Activated gamma-delta T cell treated with anti-CD3 and anti-CD28 coated beads, Interleukin-2, amount 50 U/mL, for 16 hours (primary cell): ENCODE measurements at places on chromosomes 7 and 10.

DNA sequence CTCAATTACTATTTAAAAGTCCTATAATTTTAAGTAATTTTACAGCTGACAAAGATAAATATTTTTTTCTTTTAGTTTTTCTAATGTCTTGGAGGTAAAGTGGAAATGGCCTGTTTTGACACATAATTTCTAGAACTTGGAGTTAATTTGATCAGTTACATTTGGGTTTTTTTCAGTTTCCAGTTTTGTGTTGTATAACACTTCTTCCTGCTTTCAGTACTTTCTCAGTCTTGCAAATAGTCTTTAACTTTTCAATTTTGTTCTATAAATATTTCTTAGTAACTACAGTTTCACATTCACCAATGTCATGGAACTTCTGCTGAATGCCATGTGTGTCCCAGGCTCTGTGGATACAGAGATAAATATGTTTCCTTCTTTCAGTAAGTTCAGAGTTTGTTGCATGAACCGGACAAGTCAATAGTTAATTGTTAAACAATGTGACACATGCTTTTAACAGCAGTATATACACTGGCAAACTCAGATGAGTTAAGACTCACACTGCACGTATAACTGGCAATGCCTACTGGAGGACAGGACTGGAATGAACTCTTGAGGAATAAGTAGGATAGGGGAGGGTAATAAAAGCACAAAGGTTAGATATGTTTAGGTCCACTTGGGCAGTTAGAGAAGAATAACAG lies 4.6 kb downstream of the SHOC2 start:
- DNase-seq, result no peak

GRCh38 chr10:121448766-121449421 lies 149.3 kb downstream of the FGFR2 start:
- DNase-seq, result no peak

GRCh38 chr10:126911301-126911700 lies 6.1 kb downstream of the DOCK1 start:
- DNase-seq, result no peak

DNA sequence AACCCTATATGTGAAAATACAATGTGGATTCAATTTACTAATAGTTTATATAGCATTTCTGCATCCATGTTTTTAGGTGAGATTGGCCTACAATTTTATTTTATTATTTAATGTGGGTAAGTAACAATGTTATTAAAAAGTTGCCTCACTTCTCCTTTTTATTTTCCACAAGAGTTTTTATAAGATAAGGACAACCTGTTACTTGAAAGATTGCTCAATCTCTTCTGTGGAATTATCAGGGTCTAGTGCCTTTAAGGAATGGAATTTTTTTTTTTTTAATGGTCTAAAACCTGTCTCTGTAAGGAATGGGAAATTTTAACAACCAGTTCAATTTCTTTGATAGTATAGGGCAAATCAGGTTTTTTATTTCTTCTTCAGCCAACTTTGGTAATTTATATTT lies 53.9 kb upstream of the RAB18 start:
- no peak for DNase-seq

DNA sequence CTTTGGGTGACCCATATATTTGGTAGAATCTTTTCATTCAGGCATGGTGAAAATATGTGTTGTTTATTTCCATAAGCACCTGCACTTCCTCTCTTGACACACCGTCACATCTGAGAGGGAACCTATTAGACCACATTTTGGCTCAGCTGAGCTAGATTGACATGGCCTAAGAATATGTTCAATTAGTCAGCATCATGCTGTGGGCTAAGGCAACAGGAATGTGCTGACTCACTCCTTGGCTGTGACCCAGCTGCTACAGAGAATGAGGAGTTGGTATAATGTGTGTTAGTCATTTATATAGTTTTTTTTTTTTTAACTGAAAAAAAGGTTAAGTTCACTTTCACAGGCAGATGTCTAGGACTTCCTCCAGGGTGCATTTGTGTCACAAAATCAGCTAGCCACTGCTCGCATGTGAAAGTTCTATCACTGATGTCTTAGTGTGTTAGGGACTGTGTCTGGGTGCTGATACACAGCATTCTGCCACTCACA lies 180.6 kb downstream of the SEMA3E start:
- DNase-seq, result no peak
